ENCODE measurements at places on chromosomes 16 and 17.

DNA sequence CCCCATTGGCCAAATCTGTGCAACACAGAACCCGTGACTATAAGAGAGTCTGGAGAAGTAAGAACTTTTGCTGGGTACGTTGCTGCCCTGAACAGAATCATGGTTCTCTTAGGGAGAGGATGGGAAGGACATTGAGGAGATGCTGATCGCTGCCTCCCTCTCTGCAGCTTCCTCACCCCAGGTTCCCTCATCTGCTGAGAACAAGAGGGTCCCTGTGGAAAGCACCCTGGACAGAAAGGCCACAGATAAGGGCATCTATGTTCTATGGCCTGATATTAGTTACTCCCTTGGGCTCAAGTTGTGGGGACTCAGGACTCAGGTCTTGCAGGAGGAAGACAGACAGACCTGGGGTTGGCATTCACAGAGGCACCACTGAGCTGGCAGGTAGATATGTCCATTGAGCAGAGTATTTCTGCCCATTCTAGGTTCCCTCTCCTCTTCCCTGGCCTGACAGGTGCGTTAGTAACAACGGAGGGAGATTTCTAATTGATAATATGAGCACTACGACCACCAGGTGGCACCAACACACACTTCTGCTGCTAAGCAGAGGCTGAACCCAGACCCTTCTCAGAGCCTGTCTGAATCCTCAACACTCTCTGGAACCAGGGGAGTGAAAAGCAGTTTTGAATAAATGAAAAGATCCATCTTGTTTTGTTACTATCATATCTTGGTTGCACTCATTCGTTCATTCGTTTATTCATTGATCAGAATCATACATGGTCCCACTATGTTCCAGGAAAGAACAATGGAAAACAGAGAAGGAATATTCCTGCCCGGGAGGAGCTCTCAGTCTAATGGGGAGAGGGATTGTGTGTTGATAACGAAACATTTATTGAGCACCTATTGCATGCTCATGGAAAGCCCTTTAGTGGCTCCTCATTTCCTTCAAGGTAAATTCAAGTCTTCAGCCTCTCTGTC is 56.4 kb downstream of the SLC6A2 start:
- DNase-seq: peak; percentile 18

- DNase-seq: no peak
Measured at GRCh38 chr16:11162586-11163268, 93.3 kb downstream of the SOCS1 start.

DNA sequence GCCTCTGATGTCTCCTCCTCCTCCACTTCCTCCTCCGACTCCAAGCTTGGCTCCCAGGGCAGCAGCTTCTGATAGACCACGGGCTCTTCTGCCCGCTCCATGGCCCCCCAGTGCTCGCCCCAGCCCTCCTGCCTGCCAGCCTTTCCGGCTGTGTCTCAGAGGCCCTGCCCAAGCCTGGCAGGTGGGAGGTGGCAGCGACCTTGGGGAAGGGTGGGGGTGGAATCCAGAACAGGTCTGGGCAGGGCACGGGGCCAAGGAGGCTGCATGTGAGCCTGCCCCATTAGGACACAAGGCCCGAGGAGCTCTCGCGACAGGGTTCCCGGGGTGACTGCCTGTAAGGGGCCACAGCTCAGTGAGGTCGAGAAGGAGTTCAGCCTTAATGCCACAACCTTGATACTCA is at the start of gene GGT6:
Gene GGT6, minus strand, starts transcription at position 157 of the 400 bp plus-strand sequence. Its CDS starts 56 bp downstream, at position 101.
- DNase-seq: no peak

DNA sequence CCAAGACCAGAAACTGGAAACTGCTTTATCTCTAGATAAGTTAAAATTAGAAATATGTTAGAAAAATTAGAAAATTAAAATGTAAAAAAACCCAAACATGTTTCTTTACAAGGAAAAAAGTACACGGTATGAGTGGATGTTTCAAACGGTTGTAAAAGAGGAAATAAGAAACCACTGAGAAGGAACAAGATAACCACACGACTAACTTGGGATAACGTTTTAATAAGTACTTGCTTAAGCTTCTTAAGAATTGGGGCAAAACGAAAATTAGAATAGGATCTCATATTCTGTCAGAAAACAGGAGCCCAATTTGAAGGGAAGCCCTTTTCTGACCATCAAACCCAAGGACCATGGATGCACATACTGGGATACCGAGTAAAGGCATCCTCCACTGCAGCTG is 31.0 kb downstream of the MBTPS1 start:
- DNase-seq: no peak

- DNase-seq: no peak
Measured at GRCh38 chr17:66255112-66255511, 25.9 kb upstream of the APOH start.

GRCh38 chr17:73359987-73360410 is 48.2 kb upstream of the CDC42EP4 start:
- DNase-seq: peak; percentile 30

GRCh38 chr17:77322514-77323412 is 182.0 kb downstream of the SEC14L1 start:
- DNase-seq: peak; percentile 80

DNA sequence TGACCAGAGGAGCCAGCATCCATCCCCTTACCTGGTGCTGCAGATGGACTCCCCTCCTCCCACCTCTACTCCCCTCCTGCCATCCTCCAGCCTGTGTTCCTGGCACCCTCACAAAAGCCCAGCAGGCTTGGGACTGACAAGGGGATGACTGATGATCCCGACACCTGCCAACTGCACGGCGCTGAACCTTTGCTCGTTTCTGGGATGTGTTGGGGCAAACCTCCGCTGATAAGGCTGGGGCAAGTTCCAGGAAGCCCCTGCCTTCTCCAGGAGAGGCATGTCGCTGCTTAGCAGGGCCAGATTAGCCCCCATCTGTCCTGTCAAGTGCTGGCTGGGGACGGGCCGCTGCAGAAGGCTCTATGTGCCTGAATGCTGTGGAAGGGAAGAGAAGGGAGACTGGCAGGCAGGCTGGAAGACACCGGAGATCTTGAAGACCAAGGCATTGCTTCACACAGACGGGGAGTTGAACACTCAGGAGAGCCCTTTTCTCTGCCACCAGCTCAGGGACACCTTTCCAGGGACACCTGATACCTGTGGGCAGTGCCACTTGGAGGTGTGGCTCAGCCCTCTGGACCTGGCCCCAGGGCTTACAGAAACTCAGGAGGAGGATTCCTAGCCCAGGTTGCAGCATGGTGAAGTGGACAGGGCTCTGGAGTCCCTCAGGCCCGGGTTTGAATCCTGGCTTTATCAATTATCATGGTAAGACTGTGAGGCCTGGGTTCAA is 973 bp upstream of the KRT15 start:
- DNase-seq: peak; percentile 92

DNA sequence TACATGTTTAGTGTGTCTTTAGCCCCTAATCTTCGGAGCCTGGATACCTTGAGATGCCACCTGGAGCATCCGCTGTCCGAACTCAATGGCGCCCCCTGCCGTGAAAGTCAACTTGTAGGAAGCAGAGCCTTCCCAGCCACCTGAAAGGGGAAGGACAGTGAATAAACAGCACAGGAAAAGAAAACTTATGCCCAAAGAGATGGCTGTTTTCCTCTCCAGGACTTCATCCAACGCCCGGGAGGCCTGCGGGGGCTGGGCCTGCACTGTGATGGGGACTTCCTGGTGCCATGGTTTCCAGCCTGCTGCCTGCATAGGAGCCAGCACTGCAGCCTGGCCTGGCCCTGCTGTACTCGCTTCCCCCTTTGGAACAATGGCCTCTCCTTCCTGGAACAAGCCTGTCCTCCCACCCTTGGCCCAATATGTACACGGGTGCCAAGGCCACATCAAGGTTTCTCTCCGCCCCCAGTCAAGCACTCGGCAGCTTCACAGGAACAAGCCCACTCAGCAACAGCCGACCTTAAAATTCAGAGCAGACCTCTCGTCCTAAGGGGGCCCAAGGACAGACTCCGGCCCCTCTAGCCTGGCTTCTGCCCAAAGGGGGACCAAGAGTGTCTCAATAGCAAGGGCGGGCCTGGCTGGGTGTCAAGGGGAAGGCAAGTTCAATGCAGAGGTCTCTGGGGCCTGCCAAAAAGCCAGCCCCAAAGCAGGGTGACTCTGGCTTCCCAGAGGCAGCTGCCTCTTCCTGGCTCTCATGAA is 4.5 kb upstream of the UNC13D start:
- no peak for DNase-seq

GRCh38 chr17:40362696-40363110 is 1.8 kb downstream of the GJD3 start:
- DNase-seq: no peak

GRCh38 chr17:1294157-1294717 is 14.8 kb downstream of the TRARG1 start:
- no peak for DNase-seq

DNA sequence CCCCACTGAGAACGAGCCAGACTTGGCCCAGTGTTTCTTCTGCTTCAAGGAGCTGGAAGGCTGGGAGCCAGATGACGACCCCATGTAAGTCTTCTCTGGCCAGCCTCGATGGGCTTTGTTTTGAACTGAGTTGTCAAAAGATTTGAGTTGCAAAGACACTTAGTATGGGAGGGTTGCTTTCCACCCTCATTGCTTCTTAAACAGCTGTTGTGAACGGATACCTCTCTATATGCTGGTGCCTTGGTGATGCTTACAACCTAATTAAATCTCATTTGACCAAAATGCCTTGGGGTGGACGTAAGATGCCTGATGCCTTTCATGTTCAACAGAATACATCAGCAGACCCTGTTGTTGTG is 631 bp downstream of the BIRC5 start:
- DNase-seq: no peak

DNA sequence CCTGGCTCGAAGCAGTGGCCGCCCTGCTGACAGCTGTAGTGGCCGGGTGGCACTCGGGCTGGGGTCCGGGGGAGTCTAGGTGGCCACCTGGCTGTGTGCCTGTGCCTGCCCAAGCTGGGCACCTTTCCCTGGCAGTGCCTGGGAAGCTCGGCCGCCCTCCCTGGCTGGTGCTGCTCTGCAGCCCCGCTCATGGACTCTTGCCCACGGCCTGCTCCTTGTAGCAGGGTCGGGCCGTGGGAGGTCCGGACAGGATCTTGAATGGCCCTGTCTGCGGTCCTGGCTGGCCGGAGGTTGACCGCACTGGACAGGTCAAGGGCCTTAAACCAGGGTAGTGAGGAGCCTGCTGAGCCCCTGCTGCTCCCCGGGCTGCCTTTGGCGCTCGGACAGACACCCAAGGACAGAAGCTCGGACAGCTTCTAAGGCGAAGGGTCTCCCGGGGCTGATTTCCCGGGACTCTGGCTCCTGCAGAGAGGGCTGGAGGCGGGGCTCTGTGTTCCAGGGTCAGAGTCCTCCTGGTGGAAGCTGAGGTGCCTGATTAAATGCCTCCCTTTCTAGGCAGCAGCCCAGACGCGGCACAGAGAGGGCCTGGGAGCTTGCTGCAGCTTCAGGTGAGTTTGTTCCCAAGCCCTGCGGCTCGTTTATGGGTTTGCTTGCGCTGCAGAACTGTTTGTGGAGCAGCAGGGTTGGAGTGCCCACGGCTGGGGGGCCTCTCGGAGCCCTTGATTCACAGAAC is 6.0 kb downstream of the CAPN15 start:
- no peak for DNase-seq

DNA sequence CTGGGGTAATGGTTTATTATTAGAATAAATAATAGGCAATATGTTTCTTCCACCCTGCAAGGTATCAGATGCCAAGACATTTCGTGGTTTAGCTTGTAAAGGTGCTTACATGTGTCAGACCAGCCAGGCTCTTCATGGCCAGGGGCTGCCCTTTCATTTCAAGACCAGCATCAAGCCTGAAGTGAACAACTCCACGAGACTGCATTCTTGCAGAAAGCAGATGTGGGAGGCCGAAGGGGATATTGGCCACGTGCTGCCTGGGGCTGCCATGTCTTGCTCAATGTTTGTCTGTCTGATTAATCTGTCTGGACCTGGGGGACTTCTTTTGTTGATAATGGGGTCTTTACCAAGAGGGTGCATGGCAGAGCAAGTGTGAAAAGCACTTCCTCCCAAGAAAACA is 294.2 kb upstream of the RBFOX1 start:
- no peak for DNase-seq

DNA sequence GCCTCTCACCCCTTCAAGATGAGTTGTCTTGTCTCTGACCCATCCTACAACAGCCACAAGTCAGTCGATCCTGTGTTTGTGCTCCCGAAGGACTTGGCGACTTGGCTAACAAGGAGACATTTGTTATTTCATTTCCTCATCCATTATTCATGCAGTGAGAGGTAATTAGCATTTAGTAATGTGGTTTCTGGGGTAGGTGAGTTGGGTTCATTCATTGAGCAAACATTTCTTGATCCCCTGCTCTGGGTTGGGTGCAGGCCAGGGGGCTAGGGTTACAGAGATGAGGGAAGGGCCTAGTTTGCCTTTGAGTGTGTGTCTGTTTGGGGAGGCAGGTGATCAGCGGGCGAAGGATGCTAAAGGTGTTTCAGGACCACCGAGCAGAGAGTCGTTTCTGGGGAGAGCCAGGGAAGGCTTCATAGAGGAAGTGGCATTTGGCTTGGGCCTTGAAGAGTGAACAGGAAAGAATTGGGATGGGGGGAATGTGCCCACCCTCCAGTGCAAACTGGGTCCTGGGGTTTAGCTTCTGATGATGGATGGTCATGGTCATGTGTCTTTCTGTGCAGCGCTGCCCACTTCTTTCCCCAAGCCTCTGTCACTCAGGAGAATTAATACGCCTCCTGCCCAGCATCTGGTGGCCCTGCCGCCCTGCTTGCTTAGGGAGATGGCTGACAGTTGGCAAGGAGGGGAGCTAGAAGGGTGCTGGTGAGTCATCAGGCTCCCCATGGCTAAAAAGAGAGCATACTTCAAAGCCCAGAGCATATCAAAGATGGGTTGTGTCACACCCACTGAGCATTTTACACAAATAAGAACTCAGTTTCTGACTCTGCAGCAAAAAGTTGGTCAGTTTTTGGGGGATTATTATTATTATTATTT is 38.5 kb downstream of the MSI2 start:
- no peak for DNase-seq

- DNase-seq: no peak
Measured at GRCh38 chr17:17164676-17165075, 41.5 kb downstream of the PLD6 start.

DNA sequence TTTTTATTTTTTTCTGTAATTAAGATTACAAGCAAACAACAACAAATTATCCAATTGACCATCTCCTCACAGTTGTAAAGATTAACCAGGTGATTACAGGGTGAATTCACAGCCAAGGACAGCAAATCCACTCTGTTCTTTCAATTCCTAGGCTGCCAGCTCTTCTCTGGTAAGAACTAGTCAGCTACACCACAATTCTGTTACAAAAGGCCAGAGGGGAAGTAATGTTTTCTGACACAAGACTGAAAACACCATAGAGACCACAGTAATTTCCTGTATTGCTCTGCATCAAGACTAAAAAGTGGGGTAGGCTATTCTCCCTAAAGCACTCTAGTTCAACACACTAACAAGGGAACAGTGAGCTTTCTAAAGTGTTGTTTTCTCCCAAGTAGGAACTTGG is 10.6 kb downstream of the CA10 start:
- DNase-seq: peak; percentile 78

DNA sequence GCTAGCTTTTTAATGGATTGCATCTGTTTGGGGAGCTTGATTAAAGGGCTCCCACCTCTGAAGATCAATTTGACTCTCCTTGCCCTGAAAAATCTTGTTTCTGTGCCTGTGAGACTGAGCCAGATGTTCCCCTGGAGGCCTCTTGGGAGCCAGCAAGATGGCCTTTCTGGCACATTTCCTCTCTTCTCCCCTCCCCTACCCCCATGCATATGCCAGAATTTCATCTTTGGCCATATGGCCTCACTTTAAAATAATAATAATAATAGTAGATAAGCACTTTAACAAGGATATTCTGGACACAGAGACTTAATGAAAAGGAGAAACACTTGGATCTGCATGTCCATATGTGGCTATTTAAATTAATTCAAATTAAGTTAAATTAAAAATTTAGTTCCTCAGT is 144.1 kb upstream of the CES5A start:
- DNase-seq: no peak
